Ovary (tissue), 10 donors: ENCODE measurements at places on chromosomes 2 and 18.

DNA sequence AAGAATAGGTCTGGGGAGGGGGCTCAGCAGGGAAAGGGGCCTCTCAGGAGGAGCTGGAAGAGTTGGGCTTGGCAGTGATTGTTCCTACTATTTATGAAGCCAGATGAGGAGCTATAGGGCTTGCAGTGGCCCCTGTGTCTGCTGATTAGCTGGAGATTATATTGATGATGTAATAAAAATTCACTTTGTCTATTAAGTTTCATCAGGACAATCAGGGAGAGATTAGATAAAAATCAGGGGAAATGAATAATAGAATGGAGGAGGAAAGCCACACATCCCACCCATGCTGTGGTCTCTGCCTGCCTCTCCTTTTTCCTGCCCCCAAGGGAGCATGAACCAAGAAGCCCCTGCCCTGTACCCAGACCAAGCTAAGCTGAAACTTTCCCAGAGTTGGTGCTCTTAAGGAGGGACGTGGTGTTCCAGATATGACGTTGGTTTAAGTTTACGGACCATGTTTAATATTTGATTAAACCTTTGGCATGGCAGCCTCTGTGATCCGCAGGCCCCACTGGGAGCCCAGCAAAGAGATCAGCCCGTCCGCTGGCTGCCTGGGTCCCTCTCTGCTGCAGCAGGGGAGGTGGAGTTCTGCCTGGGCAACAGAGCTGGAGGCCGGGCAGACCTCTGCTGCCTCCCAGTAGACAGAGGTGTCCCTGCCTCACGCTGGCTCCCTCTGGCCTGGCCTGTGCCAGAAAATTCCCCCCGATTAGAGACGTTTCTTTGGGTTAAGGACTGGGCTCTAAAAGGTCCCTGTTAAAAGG, 15.3 kb downstream of the CELF4 start:
- no peak for DNase-seq

DNA sequence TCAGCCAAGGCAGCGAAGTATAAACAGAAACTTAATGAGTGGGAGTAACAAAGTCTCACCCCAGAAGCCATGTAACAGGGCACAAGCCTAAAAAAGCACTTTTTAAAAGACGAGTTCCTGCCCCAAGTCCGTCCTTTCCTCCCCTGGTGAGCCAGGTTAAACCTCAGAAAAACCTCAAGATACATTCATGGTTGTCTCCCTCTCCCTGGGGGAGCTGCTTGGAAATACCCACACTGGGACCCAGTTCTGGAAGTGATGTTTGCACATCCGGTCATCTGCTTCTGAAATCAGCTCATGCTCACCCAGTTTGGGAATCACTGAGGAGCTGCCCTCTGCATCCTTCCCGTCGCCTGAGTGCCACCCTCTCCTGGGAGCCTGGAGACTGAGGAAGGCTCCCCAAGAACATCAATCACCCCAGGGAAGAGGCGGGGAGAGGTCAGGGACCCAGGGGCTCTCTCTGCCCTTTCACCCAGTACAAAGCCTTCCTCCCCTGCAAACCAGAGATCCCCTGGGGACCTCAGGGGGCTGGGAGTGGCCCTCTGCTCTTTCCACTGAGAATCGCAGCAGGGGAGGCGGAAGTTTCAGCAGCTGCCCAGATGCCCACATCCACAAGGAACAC, 150.6 kb upstream of the AGAP1 start:
- DNase-seq: no peak

DNA sequence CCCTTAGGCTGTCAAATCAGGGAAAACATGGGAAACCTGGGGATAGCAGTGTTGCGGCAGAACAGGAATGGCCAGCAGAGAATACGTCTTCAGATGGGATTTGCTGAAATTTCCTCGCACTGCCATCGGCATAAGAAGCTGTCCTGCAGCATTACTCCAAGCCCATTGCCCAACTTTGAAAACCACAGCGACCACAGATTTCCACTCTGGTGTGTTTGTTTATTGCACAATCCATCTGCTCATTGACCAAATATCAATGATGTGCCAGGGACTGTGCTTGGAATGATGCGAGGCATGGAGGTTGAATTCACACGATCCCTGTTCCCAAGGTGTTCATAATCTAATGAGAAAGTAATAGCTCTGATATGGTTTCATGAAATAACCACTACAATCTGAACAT, 383.3 kb upstream of the MYT1L start:
- no peak for DNase-seq

DNA sequence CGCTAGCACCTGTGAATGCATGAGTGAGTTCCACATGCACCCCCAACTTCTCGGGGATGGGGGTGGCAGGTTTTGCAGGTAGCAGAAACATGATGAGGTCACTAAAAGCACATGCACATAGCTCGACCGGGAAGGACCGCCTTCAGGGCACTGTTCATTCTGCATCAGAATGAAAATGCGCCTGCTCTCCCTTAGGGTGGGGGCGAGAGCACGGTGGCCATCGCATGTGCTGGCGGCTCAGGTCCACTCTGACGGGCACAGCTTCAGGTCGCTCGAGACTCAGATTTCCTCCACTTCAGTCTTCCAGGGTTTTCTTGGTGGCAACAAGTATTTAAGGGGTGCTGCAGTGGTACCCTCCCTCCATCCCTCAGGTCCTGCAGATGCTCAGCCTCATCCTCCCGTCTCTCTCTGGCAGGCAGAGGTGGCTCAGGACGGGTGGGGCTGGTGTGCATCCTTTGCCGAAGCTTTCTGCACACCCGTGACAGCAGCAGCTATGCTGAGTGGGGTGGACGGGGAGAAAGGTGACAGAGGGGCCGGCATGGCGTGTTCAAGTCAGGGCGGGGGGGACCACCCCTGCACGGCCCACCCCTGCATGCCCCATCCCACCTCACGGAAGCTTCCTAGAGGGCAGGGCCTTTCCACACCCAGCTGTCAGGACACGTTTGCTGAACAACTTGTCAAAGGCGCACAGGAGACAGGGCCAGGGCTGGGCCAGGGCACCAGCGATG, 14.8 kb downstream of the KCNIP3 start:
- no peak for DNase-seq

- peak; percentile 54 for DNase-seq
Measured at GRCh38 chr2:158457826-158458616, 1.3 kb downstream of the PKP4 start.

GRCh38 chr2:178279142-178279541, 84.8 kb downstream of the OSBPL6 start:
- no peak for DNase-seq

DNA sequence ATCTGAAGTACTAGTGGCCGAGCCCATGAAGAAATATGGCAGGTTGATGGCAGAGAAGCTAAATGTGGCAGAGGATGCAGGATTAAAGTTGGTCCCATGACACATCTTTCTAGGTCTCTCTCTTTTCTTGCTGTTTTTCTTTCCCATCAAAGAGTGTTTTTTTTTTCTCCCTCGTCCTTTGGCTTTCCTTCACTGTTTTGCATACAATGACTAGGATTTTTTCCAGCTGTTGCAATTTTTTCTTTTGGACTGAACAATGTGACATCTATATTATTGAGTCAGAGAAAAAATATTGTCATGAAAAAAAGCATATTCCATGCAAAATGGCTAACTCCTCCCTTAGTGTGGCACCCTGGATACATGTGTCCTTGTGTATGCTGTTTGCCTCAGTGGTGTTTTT, 939.5 kb upstream of the FANCL start:
- DNase-seq: no peak

DNA sequence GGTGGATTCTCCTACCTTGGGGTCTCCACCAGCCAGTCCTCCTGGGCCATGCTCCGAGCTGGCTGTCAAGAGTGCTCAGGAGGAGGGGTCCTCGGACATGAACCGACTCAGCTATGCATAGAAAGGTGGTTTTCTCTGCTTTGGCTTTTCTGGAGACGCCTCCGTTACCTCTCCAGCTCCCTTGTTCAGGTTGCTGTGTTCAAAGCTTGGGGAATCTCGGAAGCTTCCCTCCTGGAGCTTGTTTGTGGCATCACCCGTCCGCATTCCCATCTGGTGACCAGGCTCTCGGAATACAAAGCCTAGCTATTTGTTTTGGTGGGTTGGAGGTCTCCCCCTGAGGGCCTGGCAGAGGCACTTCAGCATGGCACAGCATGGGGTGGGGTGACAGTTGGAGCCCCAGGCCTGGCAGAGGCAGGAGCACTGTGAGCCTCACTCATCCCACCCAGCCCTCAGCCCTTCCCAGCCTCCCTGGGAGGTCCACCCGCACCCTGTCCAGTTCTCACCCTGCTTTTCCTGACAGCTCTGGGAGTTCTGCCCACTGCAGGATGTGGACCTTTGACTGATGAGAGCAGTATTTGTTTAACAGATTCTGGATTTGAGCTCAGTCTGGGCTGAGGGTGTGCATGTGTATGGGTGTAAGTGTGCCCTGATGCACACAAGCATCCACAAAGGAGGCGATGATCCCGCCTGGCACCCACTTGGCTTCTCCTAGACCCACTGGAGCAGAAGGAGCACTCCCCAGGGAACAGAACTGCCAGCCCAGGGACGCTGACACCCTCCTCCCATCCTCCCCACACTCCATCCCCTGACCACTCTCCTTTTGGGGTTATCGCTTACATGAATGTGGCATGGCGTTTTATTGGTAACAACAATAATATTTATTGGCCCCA, 107.3 kb upstream of the HS6ST1 start:
- DNase-seq: no peak

- no peak for DNase-seq
Measured at GRCh38 chr2:201931475-201931874, 102.2 kb upstream of the FZD7 start.

DNA sequence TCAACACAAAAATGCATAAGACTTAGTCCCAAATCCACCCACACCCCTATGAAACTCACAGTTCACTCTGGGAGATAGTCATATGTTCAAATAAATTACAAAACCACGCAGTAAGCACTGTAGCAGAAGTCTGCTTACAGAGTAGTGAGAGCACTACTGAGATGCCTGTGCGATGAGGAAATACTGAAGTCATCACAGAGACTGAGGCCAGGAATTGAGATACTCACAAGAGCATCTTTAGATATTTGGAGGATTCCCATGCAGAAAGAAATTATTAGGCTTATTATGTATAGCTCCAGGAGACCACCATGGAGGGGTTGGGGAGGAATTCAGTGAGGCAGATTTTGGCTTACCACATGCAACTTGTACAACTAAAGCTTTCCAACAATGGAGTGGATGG, 82.3 kb downstream of the ANTXR1 start:
- no peak for DNase-seq

- DNase-seq: no peak
Measured at GRCh38 chr18:78031589-78031988, 781.9 kb downstream of the GALR1 start.

GRCh38 chr2:112728029-112728362, 7.2 kb downstream of the NT5DC4 start:
- no peak for DNase-seq

- no peak for DNase-seq
Measured at GRCh38 chr2:9280224-9280623, 73.6 kb downstream of the ASAP2 start.

GRCh38 chr2:192978395-192978794, 783.7 kb upstream of the TMEFF2 start:
- no peak for DNase-seq
